ENCODE measurements at places on chromosomes 2 and 18. TPM values are rescaled to one million over a fixed set of nuclear protein-coding genes. Genes with fewer than 3 reads are reported as not detected.

- no peak for DNase-seq
Observed at GRCh38 chr2:108554528-108554927, 20.3 kb downstream of the LIMS1 start.

DNA sequence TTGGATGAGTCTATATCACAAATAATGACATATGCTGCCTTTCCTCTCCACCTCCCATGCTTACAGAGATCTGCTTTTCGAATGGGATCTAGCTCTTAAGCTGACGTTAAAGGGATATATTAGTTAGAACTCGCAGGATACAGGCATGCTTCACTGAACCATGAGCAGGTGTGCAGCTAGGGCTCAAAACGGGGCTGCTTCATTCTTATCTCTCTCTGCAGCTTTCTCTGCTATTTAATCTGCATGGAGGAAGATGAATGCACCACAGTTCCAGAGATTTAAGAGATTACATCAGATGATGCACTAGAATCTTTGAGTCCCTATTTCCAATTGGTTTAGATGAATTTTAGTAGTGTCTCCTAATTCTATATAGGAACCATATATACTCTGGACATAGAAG is 327.0 kb downstream of the RAD51AP2 start:
- no peak for DNase-seq

GRCh38 chr18:37586656-37587225 is 21.1 kb upstream of the CELF4 start:
- DNase-seq, result no peak

GRCh38 chr2:9206991-9207640 is 504 bp downstream of the ASAP2 start:
- DNase-seq, result no peak

The SLC4A5 gene
- 4.7 TPM for total RNA-seq

The IL37 gene
- 0.29 TPM for total RNA-seq

Measured in mucosa of gallbladder (tissue), 1 donor.